WTC11 (cell line): ENCODE measurements at places on chromosomes 16 and 17. TPM values are rescaled to one million over a fixed set of nuclear protein-coding genes. Genes with fewer than 3 reads are reported as not detected.
A peak's percentile ranks its signal among the peaks of the same experiment; 100 is the strongest.

- peaks cover 23% of the 10 kb centered on the region for H3K4me1 ChIP-seq
- DNase-seq, result peak; percentile 59
- peaks cover 26% of the 10 kb centered on the region for H3K27me3 ChIP-seq
- H3K27ac ChIP-seq, result no peak overlapping the region
- peak overlapping the region; percentile 88 for H3K4me3 ChIP-seq
- H3K36me3 ChIP-seq, result no peaks in the 10 kb centered on the region
Observed at GRCh38 chr17:48011405-48012150, 26.0 kb downstream of the COPZ2 start.

- H3K4me1 ChIP-seq, result peaks cover 24% of the 10 kb centered on the region
- peak; percentile 90 for DNase-seq
- peak within 1 kb of the TSS; percentile 98 for H3K4me3 ChIP-seq
- H3K36me3 ChIP-seq, result peaks cover 16% of the 10 kb centered on the region
Observed at GRCh38 chr17:41812381-41813151, at the start of gene FKBP10. Gene FKBP10, plus strand, starts transcription at chr17:41813004. Its CDS starts 31 bp downstream, at chr17:41813035.

GRCh38 chr17:73196500-73196899 is 3.6 kb downstream of the COG1 start:
- H3K27me3 ChIP-seq, result no peaks in the 10 kb centered on the region
- peak overlapping the region; percentile 92 for H3K27ac ChIP-seq
- no peak overlapping the region for H3K4me3 ChIP-seq
- H3K36me3 ChIP-seq, result peaks cover 52% of the 10 kb centered on the region
- peak; percentile 50 for DNase-seq
- H3K4me1 ChIP-seq, result peaks cover 6% of the 10 kb centered on the region

- no peak overlapping the region for H3K4me3 ChIP-seq
- no peaks in the 10 kb centered on the region for H3K4me1 ChIP-seq
- H3K36me3 ChIP-seq, result no peaks in the 10 kb centered on the region
- no peak overlapping the region for H3K27ac ChIP-seq
Observed at GRCh38 chr16:81170824-81171223, 67.7 kb upstream of the BCO1 start.

DNA sequence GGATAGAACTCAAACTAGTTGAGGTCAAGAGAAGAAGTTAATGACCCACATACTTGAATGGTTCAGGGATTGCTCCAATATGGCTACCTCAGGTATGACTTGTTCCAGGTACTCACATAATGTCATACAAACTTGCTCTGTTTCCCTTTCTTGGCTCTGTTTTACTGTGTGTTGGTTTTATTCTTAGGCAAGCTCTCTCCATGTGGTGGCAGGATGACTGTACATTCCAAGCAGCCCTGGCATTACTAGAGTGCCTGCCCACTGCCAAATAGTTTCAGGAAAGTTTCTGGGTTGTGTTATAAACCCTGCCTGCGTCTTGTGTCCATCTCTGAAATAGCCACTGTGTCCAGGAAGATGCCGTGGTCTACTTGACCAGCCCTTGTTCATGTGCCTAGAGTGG is 476.8 kb downstream of the SHISA9 start:
- no peak overlapping the region for H3K27ac ChIP-seq
- no peak for DNase-seq
- H3K4me3 ChIP-seq, result no peak overlapping the region
- no peaks in the 10 kb centered on the region for H3K27me3 ChIP-seq
- peaks cover 44% of the 10 kb centered on the region for H3K36me3 ChIP-seq

- H3K27me3 ChIP-seq, result no peaks in the 10 kb centered on the region
- no peaks in the 10 kb centered on the region for H3K4me1 ChIP-seq
- no peak for DNase-seq
- H3K27ac ChIP-seq, result no peak overlapping the region
Observed at GRCh38 chr17:46013502-46014165, 14.6 kb downstream of the STH start.

- no peak overlapping the region for H3K4me3 ChIP-seq
- no peaks in the 10 kb centered on the region for H3K36me3 ChIP-seq
- H3K4me1 ChIP-seq, result peaks cover 36% of the 10 kb centered on the region
- H3K27me3 ChIP-seq, result peaks cover 73% of the 10 kb centered on the region
- H3K27ac ChIP-seq, result no peak overlapping the region
- DNase-seq, result no peak
Observed at GRCh38 chr16:54342966-54343365, 56.4 kb upstream of the IRX3 start.

GRCh38 chr17:39972271-39972670 is 8.3 kb upstream of the PSMD3 start:
- peaks cover 32% of the 10 kb centered on the region for H3K27me3 ChIP-seq
- H3K4me3 ChIP-seq, result no peak overlapping the region
- no peaks in the 10 kb centered on the region for H3K36me3 ChIP-seq
- H3K4me1 ChIP-seq, result 0 out of 2 replicates have a peak, but pooled peaks cover 2% of the 10 kb centered on the region

GRCh38 chr16:67433131-67433719 is 2.3 kb downstream of the HSD11B2 start:
- H3K27me3 ChIP-seq, result peaks cover 12% of the 10 kb centered on the region
- H3K36me3 ChIP-seq, result no peaks in the 10 kb centered on the region
- H3K4me1 ChIP-seq, result peaks cover 44% of the 10 kb centered on the region

- no peak for DNase-seq
- H3K27me3 ChIP-seq, result no peaks in the 10 kb centered on the region
- H3K27ac ChIP-seq, result no peak overlapping the region
- peaks cover 41% of the 10 kb centered on the region for H3K4me1 ChIP-seq
- H3K4me3 ChIP-seq, result no peak overlapping the region
Observed at GRCh38 chr16:11597235-11598095, 10.7 kb upstream of the LITAF start.

GRCh38 chr16:53549970-53550690 is 47.1 kb upstream of the AKTIP start:
- H3K27ac ChIP-seq, result no peak overlapping the region
- H3K4me3 ChIP-seq, result no peak overlapping the region
- H3K4me1 ChIP-seq, result peaks cover 28% of the 10 kb centered on the region
- no peaks in the 10 kb centered on the region for H3K36me3 ChIP-seq

- no peak overlapping the region for H3K27ac ChIP-seq
- H3K4me3 ChIP-seq, result no peak overlapping the region
- H3K36me3 ChIP-seq, result no peaks in the 10 kb centered on the region; the same call in 1 of the 2 replicates
Observed at GRCh38 chr16:1345087-1345486, 6.6 kb downstream of the TSR3 start.

GRCh38 chr17:49932138-49932723 is 36.8 kb upstream of the DLX4 start:
- peaks cover 12% of the 10 kb centered on the region for H3K4me1 ChIP-seq
- DNase-seq, result no peak
- H3K27ac ChIP-seq, result no peak overlapping the region
- H3K36me3 ChIP-seq, result no peaks in the 10 kb centered on the region
- peaks cover 16% of the 10 kb centered on the region for H3K27me3 ChIP-seq

DNA sequence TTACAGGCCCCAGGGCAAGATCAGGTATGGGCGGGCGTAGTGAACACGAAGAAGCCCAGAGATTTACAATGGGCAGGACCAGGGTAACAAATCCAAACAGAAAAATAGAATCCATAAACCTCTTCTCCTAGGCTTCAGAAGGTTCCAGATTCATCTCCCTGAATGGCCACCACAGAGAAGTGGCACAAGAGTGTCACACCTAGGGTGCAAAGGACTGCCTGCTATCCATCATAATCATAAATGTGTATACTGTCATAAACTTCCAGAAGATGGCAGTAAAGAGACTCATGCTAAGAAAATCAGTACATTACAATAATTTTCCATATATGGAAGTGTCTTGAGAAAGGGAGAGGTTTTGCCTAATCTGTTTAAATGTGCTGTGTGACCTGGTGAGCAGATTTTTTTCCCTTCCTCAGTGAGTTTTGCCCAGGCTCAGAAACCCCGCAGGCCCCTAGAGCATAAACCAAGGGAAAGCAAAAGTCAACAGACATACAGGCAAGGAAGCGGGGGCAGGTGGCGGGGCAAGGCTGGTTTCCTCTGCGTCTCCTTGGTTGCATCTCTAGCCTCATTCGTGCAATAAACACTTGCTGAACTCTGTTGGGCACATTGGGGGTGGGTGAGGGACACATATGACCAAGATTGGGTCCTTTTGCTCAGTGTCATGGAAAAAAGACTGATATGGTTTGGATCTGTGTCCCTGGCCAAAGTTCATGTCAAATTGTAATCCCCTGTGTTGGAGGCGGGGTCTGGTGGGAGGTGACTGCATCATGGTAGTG is 92.0 kb upstream of the CDH5 start:
- peaks cover 39% of the 10 kb centered on the region for H3K4me1 ChIP-seq
- peaks cover 22% of the 10 kb centered on the region for H3K27me3 ChIP-seq
- H3K4me3 ChIP-seq, result no peak overlapping the region
- H3K27ac ChIP-seq, result no peak overlapping the region
- DNase-seq, result no peak
- H3K36me3 ChIP-seq, result peaks cover 10% of the 10 kb centered on the region

- H3K4me3 ChIP-seq, result no peak overlapping the region
- H3K27ac ChIP-seq, result no peak overlapping the region
- no peaks in the 10 kb centered on the region; the same call in 1 of the 2 replicates for H3K27me3 ChIP-seq
- peaks cover 25% of the 10 kb centered on the region for H3K4me1 ChIP-seq
Observed at GRCh38 chr16:55189224-55189623, 134.8 kb upstream of the IRX6 start.

DNA sequence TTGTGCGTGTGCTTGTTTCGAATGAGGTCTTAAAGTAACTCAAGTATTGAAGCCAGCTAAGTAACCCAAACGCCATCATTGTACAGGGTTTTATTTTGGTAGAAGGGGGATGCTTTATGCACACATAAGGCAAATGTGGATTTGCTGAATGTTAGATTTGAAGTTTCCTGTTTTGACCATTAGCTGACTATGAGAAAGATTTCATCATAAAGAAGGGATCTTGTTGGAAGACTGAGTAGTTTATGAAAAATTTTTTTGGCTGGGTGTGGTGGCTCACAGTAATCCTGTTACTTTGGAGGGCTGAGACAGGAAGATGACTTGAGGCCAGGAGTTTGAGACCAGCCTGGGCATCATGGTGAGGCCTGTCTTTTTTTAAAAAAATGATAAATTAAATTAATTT is 10.0 kb upstream of the ZFP3 start:
- H3K36me3 ChIP-seq, result no peaks in the 10 kb centered on the region
- H3K4me1 ChIP-seq, result no peaks in the 10 kb centered on the region
- no peak overlapping the region for H3K4me3 ChIP-seq
- DNase-seq, result no peak
- no peak overlapping the region for H3K27ac ChIP-seq

- H3K27me3 ChIP-seq, result peaks cover 3% of the 10 kb centered on the region; the same call in 1 of the 2 replicates
- DNase-seq, result no peak
- peaks cover 56% of the 10 kb centered on the region for H3K4me1 ChIP-seq
- H3K27ac ChIP-seq, result peak overlapping the region; percentile 63
Observed at GRCh38 chr16:11670171-11671131, 2.2 kb downstream of the SNN start.

- H3K4me1 ChIP-seq, result peaks cover 5% of the 10 kb centered on the region; the same call in 1 of the 2 replicates
- no peak overlapping the region for H3K4me3 ChIP-seq
- no peak overlapping the region for H3K27ac ChIP-seq
Observed at GRCh38 chr16:66910175-66910940, 8.3 kb downstream of the CDH16 start.

DNA sequence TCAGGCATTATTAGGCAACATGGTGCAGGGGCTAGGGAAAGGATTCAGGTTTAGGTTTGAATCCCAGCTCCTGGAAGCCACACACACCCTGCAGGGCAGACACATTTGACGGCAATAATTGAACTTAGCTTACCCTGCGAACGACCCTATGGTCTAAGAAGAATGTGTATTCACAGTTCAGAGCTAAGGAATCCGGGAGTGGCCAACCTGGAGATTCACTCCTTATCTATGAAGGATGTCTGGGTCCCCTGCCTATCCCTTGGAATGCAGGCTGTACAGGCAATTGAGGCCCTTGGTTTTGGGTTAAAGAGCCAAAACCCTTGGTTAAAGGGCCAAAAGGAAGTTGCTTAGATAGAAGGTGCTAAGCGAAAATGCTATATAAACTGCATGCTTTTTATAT is 2.9 kb upstream of the SYT17 start:
- H3K4me1 ChIP-seq, result peaks cover 4% of the 10 kb centered on the region
- H3K27me3 ChIP-seq, result peaks cover 13% of the 10 kb centered on the region
- no peak for DNase-seq
- no peak overlapping the region for H3K4me3 ChIP-seq

GRCh38 chr17:41520821-41521521 is 2.3 kb upstream of the KRT15 start:
- H3K4me1 ChIP-seq, result peaks cover 24% of the 10 kb centered on the region
- no peak overlapping the region; the same call in 1 of the 2 replicates for H3K27ac ChIP-seq
- no peak overlapping the region for H3K4me3 ChIP-seq

DNA sequence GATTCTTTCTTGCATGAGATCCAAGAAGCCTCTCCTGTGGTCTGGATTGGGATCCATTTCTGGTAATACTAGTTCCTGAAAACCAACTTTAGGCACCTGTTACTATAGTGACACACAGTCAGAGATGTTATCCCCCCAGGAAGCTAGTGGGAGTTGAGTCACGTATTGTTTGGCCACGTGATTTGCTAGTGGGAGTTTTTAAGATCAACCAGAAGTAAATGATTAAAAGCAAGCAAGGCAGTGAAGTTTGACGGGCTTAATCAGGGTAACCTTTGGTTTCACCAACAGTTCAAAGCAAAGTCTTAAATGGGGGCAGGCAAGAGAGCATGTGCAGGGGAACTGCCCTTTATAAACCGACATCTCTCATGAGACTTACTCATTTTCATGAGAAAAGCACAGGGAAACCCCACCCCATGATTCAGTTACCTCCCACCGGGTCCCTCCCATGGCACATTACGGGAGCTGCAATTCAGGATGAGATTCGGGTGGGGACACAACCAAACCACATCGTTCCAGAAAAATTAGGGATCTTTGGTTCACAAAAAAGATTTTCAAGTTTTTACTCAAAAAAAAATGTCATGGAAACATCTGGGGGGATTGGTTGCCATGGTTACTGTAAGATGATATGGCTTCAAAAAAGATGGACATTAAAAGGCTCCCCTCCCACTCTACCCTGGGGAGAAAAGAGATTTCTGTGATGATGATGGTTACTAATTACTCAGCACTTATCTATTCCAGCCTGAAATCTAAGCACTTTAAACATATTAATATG is 483.1 kb upstream of the ERCC4 start:
- no peak overlapping the region for H3K4me3 ChIP-seq
- no peak for DNase-seq
- H3K36me3 ChIP-seq, result no peaks in the 10 kb centered on the region
- peak overlapping the region; percentile 60 for H3K27ac ChIP-seq
- H3K27me3 ChIP-seq, result no peaks in the 10 kb centered on the region

DNA sequence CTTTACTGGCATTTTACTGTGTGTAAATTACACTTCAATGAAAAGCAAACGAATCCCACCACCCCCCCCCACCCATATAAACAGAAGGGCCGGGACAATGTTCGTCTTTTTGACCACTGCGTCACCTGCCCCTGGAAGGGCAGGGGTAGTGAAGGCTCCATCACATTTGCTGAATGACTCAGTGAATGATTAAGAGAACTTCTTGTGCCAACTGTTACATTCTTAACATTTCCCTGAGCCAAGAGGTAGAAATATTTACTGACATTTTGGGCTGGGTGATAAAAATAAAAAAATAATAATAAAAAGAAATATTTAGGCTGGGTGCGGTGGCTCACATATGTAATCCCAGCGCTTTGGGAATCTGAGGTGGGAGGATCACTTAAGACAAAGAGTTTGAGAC is 24.1 kb downstream of the C16orf96 start:
- no peak overlapping the region for H3K4me3 ChIP-seq
- DNase-seq, result no peak
- no peak overlapping the region for H3K27ac ChIP-seq
- no peaks in the 10 kb centered on the region for H3K4me1 ChIP-seq
- H3K27me3 ChIP-seq, result no peaks in the 10 kb centered on the region

The ZFP3 gene
- total RNA-seq, result 0.39 to 0.71 TPM (median 0.66 TPM) in 3 replicates

The MMP25 gene
- 41.2 to 49.0 TPM (median 43.3 TPM) in 3 replicates for total RNA-seq

The RNF222 gene
- total RNA-seq, result not detected in 3 replicates

The KRT33B gene
- not detected in 3 replicates for total RNA-seq
